ENCODE measurements at places on chromosomes 1 and 21.

- DNase-seq, result no peak
Measured at GRCh38 chr1:89277725-89278124, 5.1 kb upstream of the GBP5 start.

DNA sequence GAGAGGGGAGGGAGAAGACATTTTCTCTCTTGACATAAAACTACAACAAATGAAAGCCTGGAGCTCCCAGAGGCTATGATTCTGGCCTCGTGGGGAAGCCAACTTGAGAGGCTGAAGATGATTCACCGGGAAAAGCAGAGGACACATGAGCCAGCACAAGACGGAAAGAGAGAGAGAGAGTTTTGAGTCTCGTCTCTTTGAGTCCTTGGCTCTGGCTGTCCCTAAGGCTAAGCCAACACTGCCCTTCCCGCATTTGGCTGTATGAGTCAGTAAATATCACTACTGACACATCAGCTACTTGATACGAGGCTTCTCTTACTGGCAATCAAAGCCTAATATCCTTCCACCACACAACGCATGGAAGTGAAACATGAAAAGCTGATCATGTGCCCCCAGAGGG lies 95.5 kb downstream of the GRIK3 start:
- no peak for DNase-seq

GRCh38 chr21:34343347-34343746 lies 20.5 kb upstream of the KCNE2 start:
- no peak for DNase-seq

GRCh38 chr1:33515607-33516006 lies 43.2 kb downstream of the ZSCAN20 start:
- no peak for DNase-seq

DNA sequence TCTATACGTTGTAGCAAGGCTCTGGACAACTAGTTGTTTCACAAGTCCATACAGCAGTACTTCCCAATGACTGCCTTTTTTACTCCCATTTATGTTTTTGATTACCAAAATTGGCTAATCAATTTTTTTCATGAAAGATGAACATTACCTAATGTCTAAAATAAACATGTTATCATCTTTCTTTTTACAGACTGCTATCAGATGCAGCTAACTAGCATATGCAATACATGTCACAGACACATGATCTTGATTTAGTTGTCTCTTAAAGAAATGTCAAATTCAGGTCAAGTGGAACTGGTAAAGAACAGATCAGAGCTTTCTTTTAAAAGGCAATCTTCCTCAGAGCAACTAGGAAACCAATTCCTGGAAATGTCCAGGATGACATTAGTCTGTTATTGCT lies 630 bp upstream of the DBT start:
- no peak for DNase-seq

- no peak for DNase-seq
Measured at GRCh38 chr21:25870084-25870483, 135.3 kb downstream of the GABPA start.

- DNase-seq, result no peak
Measured at GRCh38 chr1:116875391-116875790, 34.3 kb upstream of the PTGFRN start.

DNA sequence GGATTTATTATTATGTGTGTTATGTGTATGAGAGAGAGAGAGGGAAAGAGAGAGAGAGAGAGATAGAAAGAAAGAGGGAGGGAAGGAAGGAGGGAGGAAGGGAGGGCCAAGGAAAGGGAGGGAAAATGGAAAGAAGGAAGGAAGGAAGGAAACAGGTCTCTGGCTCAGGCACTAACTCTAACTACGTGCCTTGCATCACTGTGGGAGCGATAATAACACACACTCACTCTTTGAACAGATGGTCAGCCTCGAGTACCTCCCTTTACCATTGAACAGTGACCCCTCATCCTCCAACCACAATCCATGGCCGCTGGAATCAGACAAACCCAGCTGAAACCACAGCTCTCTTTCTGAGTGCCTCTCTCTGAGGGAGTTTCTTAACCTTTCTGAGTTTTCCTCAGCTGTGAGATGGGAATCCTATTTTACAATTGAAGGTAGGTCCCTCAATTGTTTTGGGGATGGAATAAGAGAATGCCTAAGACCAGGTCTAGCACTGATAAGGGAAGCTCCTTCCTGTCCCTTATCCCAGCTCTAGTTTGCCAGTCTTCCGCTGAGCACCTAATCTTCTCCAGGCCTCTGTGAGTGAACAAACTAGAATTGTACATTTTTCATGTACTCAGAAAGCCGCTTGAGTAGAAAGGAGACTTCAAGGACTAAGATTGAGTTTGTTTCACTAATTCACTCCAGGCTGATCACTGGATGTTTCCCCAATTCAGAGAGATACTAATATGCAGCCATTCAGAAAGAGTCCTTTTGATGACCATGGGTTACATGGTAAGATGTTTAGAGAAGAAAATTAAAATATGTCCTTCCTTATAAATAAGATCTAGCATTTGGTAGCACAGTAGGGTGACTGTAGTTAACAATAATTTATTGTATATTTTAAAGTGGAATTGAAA lies 62.8 kb downstream of the IRF2BP2 start:
- no peak for DNase-seq

DNA sequence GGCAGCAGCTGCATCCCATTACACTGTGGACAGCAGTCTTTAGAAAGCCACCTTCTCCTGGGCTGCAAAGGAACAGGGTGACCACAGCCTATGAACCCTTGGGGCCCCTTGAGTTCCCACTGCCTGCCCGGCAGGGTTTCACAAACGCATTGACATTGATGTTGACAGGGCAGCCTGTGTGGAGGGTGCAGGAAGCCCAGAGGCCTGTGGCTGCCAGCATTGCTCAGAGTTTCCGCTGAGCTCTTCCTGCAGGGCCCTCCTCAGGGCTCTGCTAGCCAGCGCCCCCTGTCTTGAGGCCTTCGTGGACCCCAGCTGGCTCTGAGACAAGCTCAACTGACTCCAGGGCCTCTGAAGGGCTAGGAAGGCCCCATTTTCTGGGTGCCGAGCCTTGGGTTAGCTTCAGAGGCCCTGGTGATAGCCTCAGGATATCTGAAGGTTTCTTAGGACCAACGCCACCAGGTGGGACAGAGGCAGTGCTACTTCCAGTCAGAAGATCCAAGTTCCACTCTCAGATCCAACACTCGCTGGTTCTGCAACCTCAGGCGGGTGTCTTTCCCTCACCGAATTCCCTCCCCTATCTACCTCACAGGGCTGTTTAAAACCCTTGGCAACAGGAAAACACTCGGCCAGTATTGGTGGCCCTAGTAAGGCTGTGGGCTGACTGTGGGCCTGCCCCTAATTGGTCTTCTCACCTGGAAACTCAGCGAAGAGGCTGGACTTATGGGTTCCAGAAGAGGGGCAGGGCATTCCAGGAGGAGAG lies 27.2 kb upstream of the EPS8L3 start:
- DNase-seq, result peak; percentile 84

DNA sequence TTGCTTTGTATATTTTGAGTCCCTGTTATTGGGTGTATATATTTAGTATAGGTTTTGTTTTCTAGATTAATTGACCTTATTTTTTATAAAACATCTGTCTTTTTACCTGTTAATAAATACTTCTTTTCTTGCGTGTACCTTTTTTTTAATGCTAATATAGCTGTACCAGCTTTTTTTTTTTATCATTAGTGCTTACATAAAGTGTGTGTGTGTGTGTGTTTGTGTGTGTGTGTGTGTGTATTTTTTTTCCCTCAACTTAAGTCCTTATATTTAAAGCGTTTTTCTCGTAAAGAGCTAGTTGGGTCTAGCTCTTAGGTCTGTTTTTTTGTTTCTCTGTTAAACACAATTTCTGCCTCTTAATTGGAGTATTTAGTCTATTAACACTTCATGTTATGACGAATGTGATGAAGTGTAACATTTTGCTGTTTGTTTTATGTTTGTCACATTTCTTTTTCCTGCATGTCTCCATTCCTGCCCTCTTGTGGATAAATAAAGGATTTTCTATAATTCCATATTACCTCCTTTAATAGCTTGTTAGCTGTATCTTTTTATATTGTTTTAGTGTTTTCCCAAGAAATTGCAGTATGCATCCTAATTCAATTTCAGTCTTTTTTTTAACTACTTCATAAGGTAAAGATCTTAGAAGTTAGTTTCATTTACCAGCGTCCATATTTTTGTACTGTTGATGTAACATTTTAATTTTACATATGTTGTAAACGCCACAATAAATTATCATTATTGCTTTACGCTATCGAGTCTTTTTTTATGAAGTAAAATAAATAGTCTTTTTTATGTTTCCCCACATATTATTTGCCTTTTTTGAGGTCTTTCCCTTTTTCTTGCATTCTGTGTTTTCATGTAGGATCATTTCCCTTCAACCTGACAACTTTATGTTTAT lies 4.3 kb downstream of the PRMT2 start:
- no peak for DNase-seq

GRCh38 chr1:223539750-223540149 lies 125.8 kb downstream of the CAPN8 start:
- DNase-seq, result no peak

Data from GM20000 (cell line).